ENCODE measurements at places on chromosomes 3 and 15.

DNA sequence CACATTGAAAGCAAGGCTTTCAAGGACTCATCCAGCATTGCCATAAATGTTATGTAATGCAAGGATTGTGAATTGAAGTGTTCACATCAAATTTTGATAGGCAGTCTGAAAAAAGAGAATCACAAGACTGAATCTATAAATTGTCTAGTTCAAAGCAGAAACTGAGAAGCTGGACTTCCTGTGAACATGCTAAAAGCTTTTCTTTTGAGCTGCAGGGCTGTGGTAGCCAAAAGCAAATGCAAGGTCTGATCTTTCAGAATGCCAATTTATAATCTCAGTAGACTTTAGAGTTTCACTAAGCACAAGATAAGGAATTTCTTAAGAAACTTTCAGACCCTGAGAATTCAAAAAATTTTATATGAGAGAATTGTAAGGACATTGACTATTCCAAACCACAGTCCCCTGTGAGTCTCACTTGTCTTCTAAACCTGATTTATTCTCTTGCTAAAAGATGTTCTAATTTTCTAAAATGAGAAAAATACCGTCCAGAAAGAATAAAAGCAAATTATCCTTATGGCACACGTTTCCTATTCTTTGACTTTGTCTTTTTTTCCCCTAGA, 1700.3 kb downstream of the OTOL1 start:
- no peak for DNase-seq

DNA sequence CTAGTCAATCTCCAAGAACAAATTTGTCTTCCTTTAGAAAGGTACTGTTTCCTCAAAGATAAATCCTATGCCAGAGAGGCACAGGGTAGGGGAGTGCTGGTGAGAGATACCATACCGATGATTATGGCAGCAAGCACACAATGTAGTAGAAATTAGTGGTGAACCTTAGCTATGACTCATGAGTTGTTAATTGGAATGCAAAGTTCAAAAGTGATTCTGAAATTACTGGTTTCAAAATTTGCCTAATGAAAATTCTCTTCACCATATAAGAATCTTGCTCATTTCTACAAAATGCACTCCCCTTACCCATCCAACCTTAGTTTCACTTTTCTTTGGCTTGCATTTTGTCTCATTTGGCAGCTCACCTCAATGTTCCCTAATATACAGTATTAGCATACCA, 139.5 kb upstream of the SLC2A2 start:
- no peak for DNase-seq

GRCh38 chr3:139764936-139765335, 87.2 kb upstream of the NMNAT3 start:
- DNase-seq = peak; percentile 66

DNA sequence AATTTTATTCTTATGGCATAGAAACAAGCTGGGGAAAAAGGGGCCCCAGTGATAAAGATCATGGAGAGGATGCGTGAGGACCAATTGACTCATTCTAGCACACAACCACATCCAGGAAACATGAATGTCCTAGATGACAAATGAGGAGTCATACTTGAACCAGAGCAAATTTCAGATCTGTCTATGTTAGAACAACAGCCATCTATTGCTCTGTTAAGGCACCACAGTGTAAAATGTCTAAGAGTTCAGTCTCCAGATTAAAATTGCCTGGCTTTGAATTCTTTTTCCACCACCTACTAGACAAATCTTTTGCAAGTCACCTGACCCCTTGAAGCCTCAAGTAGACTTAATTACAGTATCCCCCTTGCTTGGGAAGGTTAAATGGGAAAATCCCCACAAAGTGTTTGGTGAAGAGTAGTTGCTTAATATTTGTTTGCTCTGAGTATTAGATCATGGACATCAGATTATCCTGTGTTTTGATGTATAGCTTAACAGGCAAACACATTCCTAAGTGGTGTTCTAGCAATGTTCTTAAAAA, 258.7 kb upstream of the TGFBR2 start:
- peak; percentile 92 for DNase-seq

- DNase-seq = no peak
Measured at GRCh38 chr3:81388191-81388590, 373.3 kb downstream of the GBE1 start.

DNA sequence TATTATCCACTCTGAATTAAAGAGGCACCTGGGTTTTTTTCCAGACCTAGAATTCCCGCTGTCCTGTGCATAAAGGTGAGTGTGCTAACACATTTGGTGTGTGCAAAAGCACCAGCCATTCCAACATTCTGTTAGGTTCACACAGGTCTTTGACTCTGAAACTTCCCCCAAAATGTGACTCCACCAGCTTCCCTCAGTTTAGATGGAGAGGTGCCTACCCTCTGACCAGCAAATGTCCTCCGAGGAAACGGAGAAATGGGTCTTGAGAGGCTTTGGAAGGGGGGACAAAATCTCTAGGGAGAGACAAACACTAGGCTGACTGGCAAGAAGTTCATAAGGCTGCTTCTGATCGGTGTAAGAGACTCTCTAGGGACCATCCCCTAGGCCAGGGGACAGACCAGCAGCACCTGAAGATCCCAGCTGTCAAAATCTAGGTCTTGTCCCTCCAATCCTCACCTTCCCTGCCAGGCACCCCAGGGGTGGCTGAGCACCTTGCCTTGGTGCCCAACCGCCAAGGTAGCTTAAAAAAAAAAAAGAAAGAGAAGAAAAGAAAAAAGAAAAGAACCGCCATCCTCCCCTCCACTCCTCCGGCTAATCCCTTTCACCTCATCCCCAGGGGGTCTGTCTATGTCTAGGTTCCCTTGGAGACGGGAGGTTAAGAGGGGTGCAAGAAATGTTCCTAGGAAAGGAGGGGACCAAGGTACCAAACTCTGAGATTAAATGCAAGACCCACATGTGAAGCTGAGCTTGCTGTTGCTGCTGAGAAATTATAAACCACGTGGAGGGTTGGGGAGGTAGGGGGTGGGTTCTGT, 2.0 kb upstream of the MECOM start:
- no peak for DNase-seq

GRCh38 chr3:56087451-56088053, 380.7 kb downstream of the ERC2 start:
- no peak for DNase-seq

DNA sequence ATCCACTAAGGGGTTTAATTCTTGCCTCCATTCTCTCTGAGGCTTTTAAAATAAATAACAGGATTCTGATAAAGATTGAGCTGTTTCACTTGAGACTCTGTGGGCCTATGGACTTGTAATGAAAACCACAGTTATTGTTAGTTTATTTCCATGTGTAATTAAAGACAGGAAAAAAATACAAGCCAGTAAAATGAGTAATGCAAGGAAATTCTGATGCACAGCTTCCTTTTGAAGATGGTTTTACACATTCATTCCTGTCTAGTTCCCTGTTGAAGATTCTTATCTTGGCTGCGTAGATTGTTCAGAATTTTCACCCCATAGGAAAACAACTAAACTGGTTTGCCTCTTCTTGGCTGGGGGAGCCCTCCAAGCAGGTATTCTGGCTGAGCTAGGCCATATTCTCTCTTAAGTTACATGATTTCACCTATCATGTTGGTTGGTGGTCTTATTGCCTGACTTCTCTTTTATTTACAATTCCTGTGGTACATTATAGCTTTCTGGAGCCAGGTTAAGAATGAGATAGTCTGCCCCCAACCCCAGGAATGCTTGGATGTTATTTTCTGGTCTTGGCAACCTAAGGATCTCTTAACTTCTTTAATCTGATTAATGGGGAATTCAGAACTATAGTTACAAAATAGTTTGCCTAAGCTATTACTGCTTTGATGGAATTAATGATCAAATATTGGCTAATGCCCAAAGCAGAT, 67.6 kb downstream of the MITF start:
- DNase-seq = peak; percentile 85

All from IMR-90 (cell line).